ENCODE measurements at places on chromosomes 11 and 22.

- no peaks in the 10 kb centered on the region for H3K27me3 ChIP-seq
- no peaks in the 10 kb centered on the region for H3K36me3 ChIP-seq
- H3K27ac ChIP-seq = no peak overlapping the region
Observed at GRCh38 chr11:101582989-101583250, 887 bp downstream of the TRPC6 start.

GRCh38 chr22:45421349-45422055, 8.0 kb downstream of the RIBC2 start:
- no peak overlapping the region for H3K4me3 ChIP-seq
- no peaks in the 10 kb centered on the region for H3K36me3 ChIP-seq
- DNase-seq = no peak
- no peaks in the 10 kb centered on the region for H3K4me1 ChIP-seq
- H3K27ac ChIP-seq = no peak overlapping the region
- H3K27me3 ChIP-seq = no peaks in the 10 kb centered on the region

DNA sequence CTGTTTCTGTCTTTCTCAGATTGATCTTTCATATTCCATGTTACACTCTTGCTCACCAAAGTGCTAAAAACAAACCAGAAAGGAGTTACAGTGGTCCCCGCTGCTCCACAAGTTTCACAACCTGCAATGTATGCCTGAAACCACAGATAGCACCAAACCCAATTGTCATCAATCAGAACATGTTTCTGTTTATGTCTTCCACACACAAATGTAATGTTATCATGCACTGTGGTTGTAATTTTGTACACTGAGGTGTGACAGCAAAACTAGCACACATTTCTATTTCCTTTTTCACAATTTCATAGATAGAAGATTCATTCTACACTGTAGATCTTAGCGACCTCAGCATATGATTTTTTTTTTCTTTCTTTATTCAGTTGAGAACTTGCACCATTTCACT, 1045.9 kb upstream of the RAG2 start:
- no peaks in the 10 kb centered on the region for H3K27me3 ChIP-seq
- no peaks in the 10 kb centered on the region for H3K4me1 ChIP-seq
- H3K4me3 ChIP-seq = no peak overlapping the region
- DNase-seq = no peak
- H3K36me3 ChIP-seq = no peaks in the 10 kb centered on the region
- H3K27ac ChIP-seq = no peak overlapping the region

GRCh38 chr22:50292643-50293440, 14.6 kb downstream of the PLXNB2 start:
- peak; percentile 40 for DNase-seq
- peak overlapping the region; percentile 84 for H3K27ac ChIP-seq
- H3K27me3 ChIP-seq = no peaks in the 10 kb centered on the region
- H3K36me3 ChIP-seq = peaks cover 52% of the 10 kb centered on the region
- peaks cover 55% of the 10 kb centered on the region for H3K4me1 ChIP-seq
- H3K4me3 ChIP-seq = peak overlapping the region; percentile 90

DNA sequence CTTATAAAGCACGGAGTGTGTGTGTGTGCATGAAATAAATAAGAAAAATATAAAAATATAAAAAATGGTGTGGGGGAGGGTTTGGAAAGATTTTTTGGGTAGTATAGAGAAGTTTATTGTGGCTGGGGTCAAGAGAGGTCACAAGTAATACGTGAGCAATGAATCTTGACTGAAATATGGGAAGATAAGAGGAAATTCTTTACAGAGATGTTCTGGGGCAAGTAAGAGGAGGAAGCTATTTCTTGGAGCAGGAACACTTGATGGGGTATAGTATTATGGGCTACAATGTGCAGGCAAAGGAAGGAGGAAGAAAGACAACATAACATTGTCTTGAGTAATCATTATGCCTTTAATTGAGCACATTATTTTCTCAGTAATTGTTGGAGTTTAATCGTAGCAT, 2.1 kb downstream of the HBD start:
- H3K4me3 ChIP-seq = no peak overlapping the region
- no peak for DNase-seq
- no peaks in the 10 kb centered on the region for H3K4me1 ChIP-seq
- H3K36me3 ChIP-seq = no peaks in the 10 kb centered on the region
- H3K27me3 ChIP-seq = no peaks in the 10 kb centered on the region

GRCh38 chr11:119816660-119817059, 87.7 kb upstream of the NECTIN1 start:
- peaks cover 70% of the 10 kb centered on the region for H3K27me3 ChIP-seq
- H3K36me3 ChIP-seq = no peaks in the 10 kb centered on the region
- DNase-seq = no peak
- H3K4me3 ChIP-seq = no peak overlapping the region

DNA sequence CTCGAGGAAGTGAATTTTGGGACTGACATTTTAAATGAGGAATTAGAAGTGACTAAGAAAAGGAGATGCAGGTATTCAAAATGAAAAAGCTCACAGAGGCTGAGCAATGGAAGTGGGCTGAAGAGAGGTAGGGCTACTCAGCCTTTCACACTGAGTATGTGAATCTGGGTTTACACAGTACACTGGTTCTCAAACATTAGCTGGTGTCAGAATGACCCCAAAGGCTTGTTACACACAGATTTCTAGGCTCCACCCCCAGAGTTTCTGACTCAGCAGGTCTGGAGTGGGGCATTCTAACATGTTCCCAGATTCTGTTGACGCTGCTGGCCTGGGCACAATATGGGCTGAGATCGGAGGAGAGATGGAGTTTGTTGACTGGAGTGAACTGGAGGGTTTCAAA, 32.8 kb downstream of the CADM1 start:
- no peaks in the 10 kb centered on the region for H3K27me3 ChIP-seq
- H3K27ac ChIP-seq = no peak overlapping the region
- H3K36me3 ChIP-seq = no peaks in the 10 kb centered on the region
- no peak for DNase-seq
- H3K4me1 ChIP-seq = no peaks in the 10 kb centered on the region

DNA sequence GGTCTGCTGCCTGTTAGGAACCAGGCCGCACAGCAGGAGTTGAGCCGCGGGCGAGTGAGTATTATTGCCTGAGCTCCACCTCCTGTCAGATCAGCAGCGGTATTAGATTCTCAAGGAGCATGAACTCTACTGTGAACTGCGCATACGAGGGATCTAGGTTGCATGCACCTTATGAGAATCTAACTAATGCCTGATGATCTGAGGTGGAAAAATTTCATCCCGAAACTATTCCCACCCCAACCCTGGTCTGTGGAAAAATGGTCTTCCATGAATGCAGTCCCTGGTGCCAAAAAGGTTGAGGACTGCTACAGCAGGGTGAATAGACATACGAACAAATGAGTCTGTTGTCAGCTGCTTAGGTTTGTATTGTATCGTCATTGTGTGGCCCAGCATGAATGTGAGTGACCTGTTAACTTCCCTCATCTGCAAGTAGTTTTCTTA, 29.8 kb downstream of the RNF141 start:
- H3K27ac ChIP-seq = no peak overlapping the region
- no peak for DNase-seq
- H3K4me1 ChIP-seq = no peaks in the 10 kb centered on the region
- H3K4me3 ChIP-seq = no peak overlapping the region

DNA sequence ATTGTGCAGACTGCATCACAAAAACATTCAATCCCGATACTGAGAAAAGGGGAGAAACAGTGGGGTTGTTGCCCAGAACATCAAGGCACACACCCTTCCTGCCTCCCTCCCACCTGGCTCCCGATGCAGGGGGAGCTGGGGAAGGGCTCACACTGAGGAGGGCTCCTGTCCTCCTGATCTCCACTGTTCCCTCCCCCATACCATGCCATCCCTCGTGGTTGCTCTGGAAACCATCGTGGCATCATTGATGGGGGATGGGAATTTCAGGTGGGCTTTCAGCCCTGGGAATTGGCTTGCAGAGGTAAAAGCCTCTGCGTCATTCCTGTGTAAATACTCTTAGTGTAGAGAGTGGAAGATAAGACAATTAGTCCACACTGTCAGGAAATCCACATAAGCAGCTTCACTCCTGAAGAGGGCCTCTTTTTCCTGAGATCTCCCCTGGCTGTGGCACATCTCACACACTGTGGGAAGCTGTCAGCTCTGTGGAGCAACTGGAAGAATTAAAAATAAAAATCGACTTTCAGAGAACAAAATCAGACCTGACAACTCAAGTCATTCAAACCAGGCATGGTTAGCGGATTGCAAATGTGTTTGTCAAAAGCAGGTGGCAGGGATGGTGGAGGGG, 176.0 kb downstream of the CHST1 start:
- H3K4me1 ChIP-seq = no peaks in the 10 kb centered on the region
- H3K36me3 ChIP-seq = no peaks in the 10 kb centered on the region
- H3K4me3 ChIP-seq = no peak overlapping the region
- no peak for DNase-seq

DNA sequence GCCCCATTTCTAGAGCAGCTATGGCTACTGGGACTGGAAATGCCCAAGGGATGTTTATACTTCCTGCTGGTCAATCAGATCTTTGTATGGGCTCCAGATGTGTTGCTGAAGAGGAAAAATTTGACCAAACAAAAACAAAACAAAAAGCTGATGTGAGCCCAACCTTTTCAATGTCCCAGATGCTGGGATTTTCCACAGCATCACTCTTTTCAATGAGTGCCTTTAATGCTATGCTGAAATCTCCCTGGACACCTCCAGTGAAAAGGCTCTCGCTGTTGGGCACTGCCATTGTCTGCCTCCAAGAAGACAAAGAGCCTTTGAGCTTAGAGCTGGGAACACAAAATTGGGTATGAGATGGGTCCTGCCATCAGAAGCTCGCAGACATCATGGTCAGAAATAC, 671.9 kb downstream of the NTM start:
- peaks cover 4% of the 10 kb centered on the region for H3K36me3 ChIP-seq
- no peak overlapping the region for H3K27ac ChIP-seq
- H3K4me1 ChIP-seq = no peaks in the 10 kb centered on the region

DNA sequence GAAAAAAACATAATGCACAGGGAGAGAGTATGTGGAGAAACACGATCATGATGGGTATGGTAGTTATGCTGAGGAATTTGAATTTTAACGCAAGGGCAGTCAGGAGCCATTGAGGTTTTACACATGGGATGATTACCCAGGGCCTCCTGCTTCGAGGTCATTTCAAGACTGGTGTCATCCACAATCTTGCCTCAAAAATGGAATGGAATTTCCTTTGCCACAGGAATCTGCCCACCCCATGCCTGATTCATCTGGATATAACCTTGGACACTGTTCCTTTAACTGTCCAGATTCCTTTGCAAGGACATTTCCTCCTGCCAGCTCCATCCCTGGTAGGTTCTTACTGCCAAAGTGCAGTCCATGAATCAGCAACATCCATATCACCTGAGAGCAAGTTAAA, 655.9 kb upstream of the TENM4 start:
- H3K4me3 ChIP-seq = no peak overlapping the region
- H3K27ac ChIP-seq = no peak overlapping the region
- no peaks in the 10 kb centered on the region for H3K27me3 ChIP-seq
- no peaks in the 10 kb centered on the region for H3K36me3 ChIP-seq

GRCh38 chr11:62850911-62851806, 11.8 kb upstream of the WDR74 start:
- peaks cover 25% of the 10 kb centered on the region for H3K4me1 ChIP-seq
- H3K27ac ChIP-seq = peak overlapping the region; percentile 34
- DNase-seq = no peak
- H3K36me3 ChIP-seq = peaks cover 64% of the 10 kb centered on the region
- H3K27me3 ChIP-seq = no peaks in the 10 kb centered on the region
- peak overlapping the region; percentile 22 for H3K4me3 ChIP-seq

DNA sequence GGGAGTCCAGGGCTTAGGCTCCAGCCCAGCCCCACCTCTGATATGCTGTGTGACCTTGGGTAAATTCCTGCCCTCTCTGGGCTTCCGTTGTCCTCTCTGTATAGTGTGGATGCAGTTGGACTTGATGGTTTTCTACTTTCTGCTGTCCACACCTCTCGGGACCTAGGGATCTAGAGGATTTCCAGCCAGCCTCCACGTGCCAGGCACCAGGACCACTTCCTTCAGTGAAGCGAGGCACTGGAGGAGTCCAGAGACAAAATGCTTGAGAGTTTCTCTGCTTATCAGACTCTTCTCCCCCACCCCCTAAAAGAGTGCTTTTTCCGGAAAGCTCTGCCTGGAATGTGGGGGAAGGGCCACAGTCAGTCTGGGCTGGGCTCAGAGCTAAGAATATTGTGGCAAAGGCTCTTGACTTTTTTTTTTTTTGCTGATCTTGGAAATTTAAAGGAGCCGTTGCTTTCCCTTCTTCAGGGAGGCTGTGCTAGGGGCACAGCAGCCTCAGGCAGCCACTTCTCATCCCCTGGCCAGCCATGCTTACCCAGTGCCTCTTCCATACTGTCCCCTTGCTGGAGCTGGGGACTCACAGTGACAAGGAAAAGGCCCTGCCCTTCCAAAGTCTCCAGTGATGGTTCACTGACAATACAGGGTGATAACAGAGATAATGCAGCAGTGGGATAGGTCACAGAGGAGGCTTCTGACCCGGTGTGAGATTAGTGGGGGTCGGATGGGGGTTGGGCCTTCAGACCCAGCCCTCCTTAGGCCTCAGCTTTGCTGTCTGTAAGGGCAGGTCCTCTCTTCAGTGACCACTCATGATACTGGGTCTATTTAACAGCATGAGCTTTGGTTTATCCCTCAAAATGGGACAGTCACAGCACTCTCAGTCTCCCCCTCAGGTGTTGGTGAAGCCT, 2.9 kb upstream of the SERPINH1 start:
- H3K27me3 ChIP-seq = no peaks in the 10 kb centered on the region
- DNase-seq = no peak
- H3K4me3 ChIP-seq = no peak overlapping the region

- no peaks in the 10 kb centered on the region for H3K27me3 ChIP-seq
- DNase-seq = no peak
- H3K4me1 ChIP-seq = no peaks in the 10 kb centered on the region
- no peak overlapping the region for H3K4me3 ChIP-seq
Observed at GRCh38 chr11:47499614-47500013, 50.7 kb upstream of the RAPSN start.
